ENCODE measurements at places on chromosomes 2 and 18. TPM values are rescaled to one million over a fixed set of nuclear protein-coding genes. Genes with fewer than 3 reads are reported as not detected.

DNA sequence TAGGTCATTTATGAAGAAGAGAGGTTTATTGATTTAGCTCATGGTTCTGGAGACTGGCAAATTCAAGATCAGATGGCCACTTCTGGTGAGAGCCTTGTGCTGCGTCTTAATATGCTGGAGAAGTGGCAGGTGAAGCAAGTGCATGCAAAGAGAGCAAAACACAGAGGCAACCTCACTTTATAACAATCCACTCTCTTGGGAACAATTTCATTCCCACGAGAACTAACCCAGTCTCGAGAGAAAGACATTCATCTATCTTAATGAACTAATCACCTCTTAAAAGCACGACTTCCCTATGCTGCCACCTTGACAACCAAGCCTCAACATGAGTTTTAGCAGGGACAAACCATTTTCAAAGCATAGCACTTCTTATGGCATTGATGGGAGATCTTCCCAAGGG is 186.5 kb upstream of the RASGRP3 start:
- H3K4me3 ChIP-seq = no peak overlapping the region
- no peaks in the 10 kb centered on the region for H3K27me3 ChIP-seq
- no peak for DNase-seq
- peaks cover 12% of the 10 kb centered on the region for H3K4me1 ChIP-seq

- peaks cover 18% of the 10 kb centered on the region for H3K36me3 ChIP-seq
- no peak overlapping the region for H3K27ac ChIP-seq
- H3K27me3 ChIP-seq = no peaks in the 10 kb centered on the region
- DNase-seq = no peak
- H3K4me3 ChIP-seq = no peak overlapping the region
Observed at GRCh38 chr2:62787386-62787785, 81.9 kb downstream of the EHBP1 start.

DNA sequence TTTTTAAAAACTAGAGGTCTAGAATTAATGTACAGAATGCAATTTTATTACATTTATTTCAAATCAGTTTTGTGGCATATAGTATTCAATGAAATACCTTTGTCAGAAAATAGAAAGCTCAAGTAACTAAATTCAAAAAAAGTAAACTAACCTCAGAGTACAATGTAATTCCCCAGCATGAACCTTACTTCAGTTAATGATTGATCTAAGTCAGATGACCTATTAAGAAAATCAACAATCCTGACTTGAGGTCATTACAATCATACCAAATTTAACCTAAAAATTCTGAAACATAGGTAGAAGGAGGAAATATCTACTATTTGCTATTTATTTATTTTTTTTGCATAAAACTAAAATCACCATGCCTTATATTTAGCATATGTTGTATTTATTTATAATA is 142.9 kb downstream of the CCDC102B start:
- H3K36me3 ChIP-seq = no peaks in the 10 kb centered on the region
- no peak overlapping the region for H3K4me3 ChIP-seq

- peak overlapping the region; percentile 64 for H3K27ac ChIP-seq
- peak; percentile 82 for DNase-seq
- H3K4me1 ChIP-seq = peaks cover 22% of the 10 kb centered on the region
- peaks cover 60% of the 10 kb centered on the region for H3K36me3 ChIP-seq
Observed at GRCh38 chr2:117917223-117917917, 96.5 kb downstream of the CCDC93 start.

DNA sequence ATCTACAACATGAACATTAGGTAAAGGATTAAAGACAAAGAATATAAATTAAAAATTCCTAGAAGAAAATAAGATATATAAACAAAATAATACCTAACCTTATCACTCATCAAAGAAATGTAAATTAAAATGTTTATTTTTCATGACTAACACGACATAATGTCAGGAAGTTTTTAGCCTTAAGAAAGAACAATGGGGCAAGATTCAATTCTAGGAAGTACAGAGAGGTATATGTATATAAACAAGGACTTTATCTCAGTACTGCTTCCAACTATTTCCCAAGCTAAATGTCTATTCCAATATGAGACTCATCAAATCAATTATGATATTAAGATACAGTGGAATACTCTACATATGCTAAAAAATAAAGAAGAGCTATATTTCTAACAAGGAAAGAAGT is 44.1 kb downstream of the TTC21B start:
- DNase-seq = no peak
- H3K27me3 ChIP-seq = no peaks in the 10 kb centered on the region
- H3K4me3 ChIP-seq = no peak overlapping the region
- H3K36me3 ChIP-seq = peaks cover 56% of the 10 kb centered on the region
- no peaks in the 10 kb centered on the region for H3K4me1 ChIP-seq

DNA sequence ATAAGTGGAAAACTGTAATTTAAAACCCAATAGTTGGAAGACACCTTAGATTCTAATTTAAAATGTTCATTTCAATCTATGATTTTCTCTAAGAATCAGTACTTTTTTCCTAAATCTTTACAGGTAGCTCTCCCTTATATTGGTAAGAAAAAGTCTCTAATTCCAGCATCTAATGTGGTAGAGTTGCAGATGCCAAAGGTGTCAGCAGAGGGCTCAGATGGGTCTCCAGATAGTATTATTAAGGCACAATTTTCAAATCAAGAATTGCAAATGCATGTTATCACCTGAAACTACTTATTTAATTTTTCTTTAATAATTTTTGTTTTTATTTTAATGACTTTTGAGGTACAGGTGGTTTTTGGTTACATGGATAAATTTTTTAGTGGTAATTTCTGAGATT is 25.5 kb upstream of the ITGA4 start:
- no peak overlapping the region for H3K27ac ChIP-seq

DNA sequence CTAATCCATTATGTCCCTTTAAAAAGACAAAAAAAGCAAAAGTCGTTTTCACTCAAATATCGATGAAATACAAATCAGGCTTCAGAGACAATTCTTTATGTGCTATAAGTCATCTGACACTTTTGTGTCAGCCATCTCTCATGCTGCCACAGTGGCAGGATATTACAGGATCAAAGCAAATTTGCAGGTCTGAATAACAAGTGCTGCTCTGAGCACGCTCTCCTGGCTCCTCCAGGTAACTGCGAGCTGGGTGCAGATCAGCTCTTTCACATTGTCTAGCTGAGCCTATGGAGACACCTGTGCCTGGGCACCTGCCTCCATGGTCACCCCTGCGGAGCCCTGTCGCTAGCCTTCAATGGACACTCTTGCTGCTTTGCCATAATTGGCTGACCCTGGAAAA is 250.2 kb upstream of the RAB12 start:
- H3K4me1 ChIP-seq = peaks cover 14% of the 10 kb centered on the region
- H3K27me3 ChIP-seq = no peaks in the 10 kb centered on the region
- H3K36me3 ChIP-seq = no peaks in the 10 kb centered on the region
- DNase-seq = no peak
- H3K4me3 ChIP-seq = no peak overlapping the region

DNA sequence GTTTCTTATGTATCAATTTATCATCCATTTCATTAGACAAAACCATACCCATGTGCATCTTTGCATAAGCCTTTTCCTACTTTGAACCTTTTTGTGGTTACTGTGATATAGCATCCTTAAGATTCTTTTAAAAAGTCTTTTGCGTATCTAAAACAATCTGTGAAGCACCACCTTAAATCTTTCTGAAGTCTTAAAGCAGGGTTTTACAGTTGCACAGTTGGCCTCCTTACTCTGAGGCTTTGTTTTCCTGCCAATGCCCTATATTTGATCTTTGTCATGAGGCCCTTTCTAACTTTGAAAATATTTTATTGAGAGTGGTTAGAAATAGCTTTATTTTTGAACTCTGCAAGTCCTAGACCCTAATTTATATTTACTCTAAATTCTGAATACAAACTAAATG is 163.4 kb upstream of the MAP3K20 start:
- H3K27ac ChIP-seq = no peak overlapping the region
- no peaks in the 10 kb centered on the region for H3K27me3 ChIP-seq
- no peak for DNase-seq
- H3K4me3 ChIP-seq = no peak overlapping the region

- H3K4me1 ChIP-seq = no peaks in the 10 kb centered on the region
- no peaks in the 10 kb centered on the region for H3K36me3 ChIP-seq
- no peak overlapping the region for H3K4me3 ChIP-seq
Observed at GRCh38 chr2:119339562-119339923, 27.1 kb downstream of the C2orf76 start.

DNA sequence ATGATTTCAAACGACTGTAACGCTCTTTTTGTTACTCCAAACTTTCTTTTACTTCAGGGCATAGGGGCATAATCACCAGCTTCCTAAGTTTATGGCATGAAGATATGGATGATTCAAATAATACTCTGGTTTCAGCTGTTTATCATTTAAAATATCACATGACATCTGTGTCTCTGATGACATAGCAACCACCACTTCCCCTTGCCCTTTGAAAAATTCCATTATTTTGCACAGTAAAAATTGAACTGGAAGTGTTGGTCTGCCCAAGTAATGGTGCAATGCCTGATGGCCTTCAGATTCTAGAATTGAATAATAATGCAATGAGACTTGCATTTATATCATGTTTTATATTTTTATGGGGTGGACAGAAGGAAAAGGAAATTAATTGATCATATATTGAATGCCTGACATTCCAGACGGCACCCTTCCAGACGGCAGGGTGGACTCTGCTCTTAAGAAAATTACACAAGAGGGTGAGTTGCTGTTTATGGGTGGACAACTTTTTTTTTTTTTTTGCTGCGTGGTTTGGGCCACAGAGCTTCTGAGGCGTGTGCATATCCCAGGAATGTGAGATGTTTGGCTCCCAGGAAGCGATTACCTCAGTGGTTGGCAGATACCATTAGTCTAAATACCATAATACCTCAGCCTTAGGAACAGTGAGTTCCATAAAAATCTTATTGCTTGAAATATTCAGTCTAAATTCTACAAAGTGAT is 101.7 kb upstream of the ZNF521 start:
- no peak overlapping the region for H3K4me3 ChIP-seq
- no peaks in the 10 kb centered on the region for H3K4me1 ChIP-seq
- H3K27me3 ChIP-seq = no peaks in the 10 kb centered on the region
- no peak overlapping the region for H3K27ac ChIP-seq
- DNase-seq = no peak
- H3K36me3 ChIP-seq = no peaks in the 10 kb centered on the region

DNA sequence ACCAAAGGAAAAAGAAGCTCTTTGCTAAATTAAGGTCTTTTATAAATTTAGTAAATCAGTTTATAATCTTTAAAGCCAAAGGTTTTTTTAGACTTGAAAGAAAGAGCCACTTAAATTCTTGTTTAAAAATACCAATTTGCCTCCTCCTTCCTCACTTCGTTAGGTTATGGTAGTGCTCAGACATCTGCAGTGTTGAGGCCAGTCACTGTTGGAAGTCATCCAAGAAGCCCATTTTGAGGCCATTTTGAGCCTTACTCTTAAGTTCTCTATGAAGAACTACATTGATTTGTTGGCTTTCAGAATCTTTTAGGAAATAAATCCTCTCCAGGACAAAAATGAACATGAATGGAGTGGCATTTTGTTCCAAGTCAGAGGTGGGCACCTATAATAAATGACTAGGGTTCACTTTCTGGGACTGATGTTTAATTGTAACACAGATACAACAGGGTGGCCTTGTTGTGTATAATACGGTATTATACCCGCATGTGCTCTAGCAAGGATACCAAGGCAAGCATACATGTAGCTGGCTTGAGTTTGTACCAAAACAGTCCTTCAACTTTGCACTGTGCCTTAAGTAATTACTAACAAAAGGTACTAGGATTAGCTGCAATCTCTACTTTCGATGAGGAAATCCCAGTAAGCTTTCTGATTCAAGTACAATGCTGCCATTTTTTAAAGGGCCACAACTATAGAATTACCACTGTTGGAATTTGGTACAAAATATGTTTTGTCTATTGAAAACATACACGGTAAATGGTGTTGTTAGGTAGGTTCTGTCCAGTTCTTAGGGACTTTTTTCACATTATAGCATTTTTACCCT is 22.8 kb downstream of the SLC66A3 start:
- H3K27ac ChIP-seq = no peak overlapping the region
- no peaks in the 10 kb centered on the region for H3K27me3 ChIP-seq
- no peak overlapping the region for H3K4me3 ChIP-seq
- H3K4me1 ChIP-seq = 0 out of 2 replicates have a peak, but pooled peaks cover 13% of the 10 kb centered on the region
- peaks cover 14% of the 10 kb centered on the region for H3K36me3 ChIP-seq

- H3K4me3 ChIP-seq = no peak overlapping the region
- peaks cover 9% of the 10 kb centered on the region for H3K36me3 ChIP-seq
- no peaks in the 10 kb centered on the region for H3K27me3 ChIP-seq
- peaks cover 17% of the 10 kb centered on the region for H3K4me1 ChIP-seq
- DNase-seq = no peak
Observed at GRCh38 chr18:48660346-48661228, 121.8 kb downstream of the CTIF start.

GRCh38 chr2:206127656-206128055 is 31.6 kb downstream of the NDUFS1 start:
- no peaks in the 10 kb centered on the region for H3K4me1 ChIP-seq
- DNase-seq = peak; percentile 39
- H3K36me3 ChIP-seq = peaks cover 18% of the 10 kb centered on the region

GRCh38 chr18:79476031-79476917 is 80.5 kb downstream of the NFATC1 start:
- no peak for DNase-seq
- peaks cover 3% of the 10 kb centered on the region for H3K27me3 ChIP-seq
- peaks cover 12% of the 10 kb centered on the region for H3K4me1 ChIP-seq
- no peak overlapping the region for H3K27ac ChIP-seq
- no peak overlapping the region for H3K4me3 ChIP-seq

GRCh38 chr2:36387258-36387916 is 31.8 kb downstream of the CRIM1 start:
- peaks cover 7% of the 10 kb centered on the region for H3K36me3 ChIP-seq
- H3K27ac ChIP-seq = peak overlapping the region; percentile 2
- no peak for DNase-seq
- no peaks in the 10 kb centered on the region for H3K27me3 ChIP-seq
- H3K4me3 ChIP-seq = no peak overlapping the region

- no peak overlapping the region for H3K4me3 ChIP-seq
- H3K27ac ChIP-seq = no peak overlapping the region
- no peaks in the 10 kb centered on the region for H3K27me3 ChIP-seq
- no peak for DNase-seq
- H3K4me1 ChIP-seq = no peaks in the 10 kb centered on the region
Observed at GRCh38 chr2:190910341-190911136, 29.9 kb downstream of the GLS start.

The SRD5A2 gene
- total RNA-seq = not detected

The SLC9A4 gene
- total RNA-seq = not detected

The ARHGEF4 gene
- total RNA-seq = 0.11 TPM

The APCDD1 gene
- total RNA-seq = 2.1 TPM

The BOLL gene
- not detected for total RNA-seq

The AQP4 gene
- total RNA-seq = 0.20 TPM

The KCNG2 gene
- not detected for total RNA-seq

The TOGARAM2 gene
- not detected for total RNA-seq

The SERPINB10 gene
- not detected for total RNA-seq

The SIX3 gene
- total RNA-seq = not detected

The NDC80 gene
- 47.0 TPM for total RNA-seq

Measured in HepG2 (cell line).